ENCODE measurements at places on chromosomes 12 and 14.

- DNase-seq: peak; percentile 79
These were observed 53.7 kb downstream of the GALNT4 start for GRCh38 chr12:89470741-89471509.

DNA sequence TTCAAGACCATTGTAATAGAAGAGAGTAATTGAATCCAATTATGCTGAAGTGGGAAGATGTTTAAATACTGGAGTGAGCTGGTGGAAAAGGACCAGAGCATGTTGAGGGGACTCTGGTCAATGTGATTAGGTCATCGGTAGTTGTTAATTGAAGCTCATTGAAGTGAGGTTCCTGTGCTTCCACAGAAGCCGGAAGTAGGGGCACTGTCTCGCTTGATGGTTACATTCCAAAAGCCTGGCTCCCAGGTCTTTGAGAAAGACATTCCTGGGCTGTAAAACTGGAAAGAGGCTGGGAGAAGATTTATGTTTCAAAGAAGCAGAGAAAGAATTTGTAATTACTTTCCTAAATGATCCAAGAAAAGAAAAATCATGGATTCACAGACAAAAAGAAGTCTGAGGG is 12.3 kb upstream of the CLECL1 start:
- no peak for DNase-seq

DNA sequence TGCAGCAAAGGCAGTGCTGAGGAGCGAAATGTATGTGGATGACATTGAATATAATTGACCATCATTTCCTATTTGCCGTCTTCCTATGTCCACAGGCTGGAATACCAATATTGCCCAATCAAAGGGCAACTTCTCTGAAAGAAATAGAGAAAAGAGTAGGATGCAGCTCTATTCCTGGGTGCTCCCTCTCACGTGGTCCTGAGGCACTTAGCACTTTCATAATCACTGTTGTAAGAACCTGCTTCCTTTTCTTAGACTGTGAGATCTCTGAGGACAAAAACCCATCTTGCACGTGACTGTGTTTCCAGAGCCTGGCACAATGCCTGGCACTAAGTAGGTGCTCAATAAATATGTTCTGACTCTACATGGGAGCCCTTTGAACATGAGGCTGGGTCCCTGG is 122.7 kb upstream of the CPM start:
- DNase-seq: peak; percentile 93

- DNase-seq: no peak
These were observed 419.7 kb upstream of the PRICKLE1 start for GRCh38 chr12:43008953-43009845.

- DNase-seq: no peak
These were observed 44.9 kb downstream of the BICD1 start for GRCh38 chr12:32151552-32151951.

GRCh38 chr14:73381380-73382013 is 76.8 kb downstream of the NUMB start:
- peak; percentile 40 for DNase-seq

DNA sequence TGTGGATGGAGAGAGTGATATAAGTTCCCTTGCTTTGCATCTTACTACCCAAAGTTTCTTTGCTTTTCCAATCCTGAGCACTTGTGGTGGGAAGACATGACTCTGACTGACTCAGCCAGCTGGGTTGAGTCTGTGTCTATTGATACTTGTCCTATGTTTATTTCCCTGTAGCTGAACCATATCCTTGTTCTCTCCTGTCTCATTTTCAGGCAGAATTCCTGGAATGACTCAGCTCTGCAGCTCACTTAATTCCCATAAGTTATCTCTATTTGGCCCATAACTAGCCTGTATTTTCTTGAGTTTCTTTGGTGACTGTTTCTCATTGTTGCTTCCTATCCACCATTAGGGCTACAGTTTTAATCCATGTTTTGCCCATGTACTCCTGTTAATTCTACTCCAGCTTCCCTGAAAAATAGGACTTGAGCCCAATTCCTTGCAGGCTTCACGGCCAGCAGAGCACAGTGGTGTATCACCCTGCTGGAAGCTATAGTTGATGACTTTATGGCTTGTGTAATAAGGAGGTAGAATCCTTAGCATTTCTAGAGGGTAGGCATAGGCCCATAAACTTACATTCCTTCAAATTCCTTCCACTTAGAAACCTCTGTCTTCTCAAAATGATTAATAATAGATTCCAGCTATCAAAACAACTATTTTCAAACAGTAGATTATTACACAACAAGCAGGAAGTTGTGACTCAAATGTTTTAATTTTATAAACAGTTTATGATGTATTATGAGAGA is 183.1 kb downstream of the TMTC3 start:
- no peak for DNase-seq

GRCh38 chr14:91258011-91258618 is 13.6 kb upstream of the GPR68 start:
- DNase-seq: peak; percentile 25

DNA sequence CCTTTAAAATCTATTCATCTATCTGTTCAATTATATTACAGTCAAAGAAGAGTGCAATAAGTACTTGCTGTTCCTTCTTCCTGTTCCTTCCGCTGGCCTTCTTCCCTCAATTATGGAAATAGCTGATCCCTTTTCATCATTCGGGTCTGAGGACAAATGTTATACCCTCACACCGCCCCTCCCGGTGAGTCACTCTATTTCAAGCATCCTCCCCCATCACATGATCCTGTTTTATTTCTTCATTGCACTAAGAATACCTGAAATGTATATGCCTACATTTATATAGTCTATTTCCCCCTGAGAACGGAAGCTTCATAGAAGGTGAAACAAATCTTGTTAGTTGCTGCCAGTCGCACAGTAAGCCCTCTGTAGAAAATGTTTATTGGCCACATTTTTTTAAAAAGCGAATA is 2.5 kb downstream of the SLC38A1 start:
- DNase-seq: peak; percentile 17

GRCh38 chr14:99732436-99733210 is 48.5 kb downstream of the CYP46A1 start:
- DNase-seq: no peak

DNA sequence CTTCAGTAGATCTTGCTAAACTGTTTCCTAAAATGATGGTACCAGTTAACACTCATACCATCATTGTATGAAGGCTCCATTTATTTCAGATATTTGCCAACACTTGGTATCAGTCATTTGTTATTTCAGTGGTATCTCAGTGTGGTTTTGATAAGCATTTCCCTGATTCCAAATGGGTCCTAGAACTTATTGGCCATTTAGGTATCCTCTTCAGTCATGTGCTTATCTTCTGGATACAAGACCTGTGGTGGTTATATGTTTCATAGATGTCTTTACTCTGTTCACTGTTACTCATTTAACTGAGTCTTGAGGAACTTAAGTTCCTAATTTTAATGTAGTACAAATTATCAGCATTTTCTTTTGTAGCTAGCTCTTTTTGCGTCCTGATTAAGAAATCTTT is 13.5 kb downstream of the SINHCAF start:
- no peak for DNase-seq

GRCh38 chr14:79251278-79251677 is 960.0 kb downstream of the DIO2 start:
- no peak for DNase-seq

DNA sequence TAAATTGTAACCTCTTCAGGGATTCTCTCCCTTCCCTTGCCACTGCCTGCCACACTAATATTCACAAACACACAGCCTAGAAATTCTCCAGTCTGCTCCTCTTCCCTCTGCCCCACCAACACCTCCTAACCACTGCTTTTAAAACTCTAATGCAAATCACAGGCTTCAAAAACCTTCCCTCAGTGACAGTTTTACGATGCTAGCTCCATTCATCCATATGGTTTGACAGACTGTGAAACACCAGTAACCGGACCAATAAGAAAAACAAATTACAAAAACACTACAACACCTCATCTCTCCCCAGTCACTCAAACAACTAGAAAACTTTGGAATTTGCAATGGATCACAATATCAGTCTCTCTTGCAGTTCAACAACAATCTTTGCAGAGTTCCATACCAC is 5.7 kb downstream of the DPF3 start:
- DNase-seq: no peak

- DNase-seq: no peak
These were observed 48.0 kb upstream of the CCND2 start for GRCh38 chr12:4225571-4225970.

DNA sequence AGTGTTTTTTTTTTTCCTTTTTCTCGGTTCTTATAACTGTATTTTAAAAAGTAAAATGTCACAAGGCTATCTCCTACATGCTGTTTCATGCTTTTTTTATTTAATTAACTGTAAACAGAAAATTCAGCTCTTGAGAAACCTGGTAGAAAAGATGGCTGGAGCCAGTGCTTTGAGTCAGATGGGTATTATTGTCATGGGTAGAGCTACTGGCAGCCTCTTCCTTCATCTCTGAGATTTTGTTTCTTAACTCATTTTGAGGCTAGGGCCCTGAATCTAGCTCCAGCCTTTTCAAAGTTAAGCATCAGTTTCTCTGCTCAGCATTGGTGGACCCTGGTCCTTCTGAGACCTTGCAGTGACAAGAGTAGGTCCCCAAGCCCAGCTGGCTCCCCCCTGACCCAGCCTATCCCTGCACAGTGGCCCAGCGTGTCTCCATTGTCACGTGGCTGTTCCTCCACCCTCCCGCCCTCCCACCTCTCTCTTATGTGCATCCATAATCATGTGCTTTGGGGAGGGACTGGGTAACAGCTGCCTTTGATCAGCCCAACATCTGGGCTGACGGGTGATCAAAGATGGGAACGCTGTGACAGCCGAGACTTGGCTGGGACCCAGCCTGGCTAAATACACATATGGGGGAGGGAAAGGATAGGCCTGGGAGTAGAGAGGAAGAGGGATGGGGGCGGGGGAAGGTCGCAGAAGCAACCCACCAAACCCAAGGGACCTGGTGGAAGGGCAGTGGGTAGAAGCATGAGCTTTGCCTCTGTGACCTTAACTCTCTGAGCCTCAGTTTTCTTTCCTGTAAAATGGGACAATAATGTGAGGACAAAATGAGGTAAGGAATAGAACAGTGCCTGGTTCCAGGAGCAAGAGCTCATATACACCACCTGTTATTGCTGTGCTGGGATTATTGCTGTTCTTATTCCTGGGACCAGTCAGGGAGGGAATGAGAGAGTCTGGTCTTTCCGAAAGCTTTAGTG is 24.4 kb upstream of the RBM19 start:
- no peak for DNase-seq

DNA sequence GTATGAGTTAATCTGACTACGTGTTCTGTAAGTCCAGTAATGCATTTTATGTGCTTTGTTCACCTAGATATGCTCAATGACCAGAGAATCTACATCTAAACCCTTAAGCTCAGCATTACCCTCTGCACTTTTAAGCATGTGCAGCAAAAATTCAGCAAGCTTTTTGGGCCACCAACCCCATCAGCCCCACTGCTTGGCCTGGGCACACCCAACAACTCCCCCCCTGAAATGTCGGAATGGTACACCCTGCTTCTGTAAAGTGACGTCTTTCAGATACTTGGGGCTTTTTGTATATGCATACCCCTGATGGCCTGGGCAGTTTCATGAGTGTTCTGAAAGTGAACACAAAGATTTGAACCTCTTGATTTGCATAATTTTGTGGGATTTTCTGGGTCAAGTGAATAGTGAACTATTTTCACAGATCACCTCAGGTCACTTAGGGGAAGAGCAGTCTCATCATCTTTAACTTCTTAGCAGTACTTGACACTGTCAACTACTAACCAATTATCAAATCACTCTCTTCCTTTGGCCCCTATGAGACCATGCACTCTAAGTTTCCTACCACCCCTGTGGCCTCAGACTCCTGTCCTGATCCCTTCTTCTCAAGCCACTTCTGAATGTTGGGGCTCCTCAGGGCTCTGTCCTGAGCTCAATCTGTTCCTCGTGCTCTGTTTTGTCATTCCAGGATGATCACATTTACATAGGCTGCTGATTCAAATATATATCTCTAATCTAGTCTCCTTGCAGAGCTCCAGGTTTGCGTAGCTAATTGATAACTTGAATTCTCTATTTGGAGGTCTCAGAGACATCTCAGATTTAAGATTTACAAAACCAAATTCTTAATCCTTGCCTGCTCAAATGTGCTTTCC is 36.3 kb upstream of the PPM1A start:
- no peak for DNase-seq

DNA sequence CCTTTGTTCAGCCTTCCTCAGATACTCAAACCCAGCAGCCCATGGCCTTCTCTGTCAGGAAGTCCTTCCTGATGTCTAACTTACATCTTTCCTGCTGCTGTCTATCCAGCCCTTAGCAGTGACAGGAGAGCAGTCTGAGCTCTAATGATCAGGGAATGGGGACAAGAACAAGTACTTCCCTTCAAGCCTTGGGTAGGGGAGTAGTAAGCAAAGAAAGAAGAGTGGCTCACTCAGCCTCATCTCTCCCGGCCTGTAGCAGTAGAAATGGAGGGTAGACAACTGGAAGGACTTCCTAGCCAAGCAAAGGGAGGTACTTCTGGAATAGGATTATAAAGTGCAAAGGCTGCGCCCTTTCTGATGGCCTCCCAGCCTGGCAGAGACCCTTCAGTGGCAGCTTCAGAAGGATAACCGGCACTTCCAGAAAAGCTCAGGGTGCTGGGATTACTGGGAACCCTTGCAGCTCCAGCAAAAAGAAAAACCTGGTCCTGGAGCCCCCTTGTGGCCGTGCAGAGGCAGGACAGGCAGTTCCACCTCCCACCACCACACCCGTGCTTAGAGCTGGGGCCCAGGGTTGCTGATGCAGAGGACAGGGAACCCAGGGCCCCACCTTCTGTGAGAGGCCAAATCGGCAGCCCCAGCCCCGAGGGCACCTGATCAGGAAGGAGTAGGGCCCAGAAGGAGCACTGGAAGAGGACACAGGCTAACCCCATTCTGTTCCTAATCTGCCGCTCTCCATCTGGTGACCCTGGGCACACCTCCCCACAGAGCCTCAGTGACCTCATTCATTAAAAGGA is 12.4 kb upstream of the SMUG1 start:
- peak; percentile 73 for DNase-seq

- DNase-seq: no peak
These were observed 519.3 kb downstream of the NOVA1 start for GRCh38 chr14:26078561-26078960.
